ENCODE measurements at places on chromosomes 11 and 22.

GRCh38 chr11:45045683-45046471 lies 95.2 kb upstream of the TP53I11 start:
- no peak for DNase-seq

- DNase-seq = peak; percentile 22
Observed at GRCh38 chr11:120343429-120343828, 7.2 kb downstream of the ARHGEF12 start.

GRCh38 chr22:38205261-38206128 lies 3.7 kb downstream of the MAFF start:
- DNase-seq = no peak

- DNase-seq = no peak
Observed at GRCh38 chr11:9708544-9708943, 44.7 kb downstream of the SWAP70 start.

DNA sequence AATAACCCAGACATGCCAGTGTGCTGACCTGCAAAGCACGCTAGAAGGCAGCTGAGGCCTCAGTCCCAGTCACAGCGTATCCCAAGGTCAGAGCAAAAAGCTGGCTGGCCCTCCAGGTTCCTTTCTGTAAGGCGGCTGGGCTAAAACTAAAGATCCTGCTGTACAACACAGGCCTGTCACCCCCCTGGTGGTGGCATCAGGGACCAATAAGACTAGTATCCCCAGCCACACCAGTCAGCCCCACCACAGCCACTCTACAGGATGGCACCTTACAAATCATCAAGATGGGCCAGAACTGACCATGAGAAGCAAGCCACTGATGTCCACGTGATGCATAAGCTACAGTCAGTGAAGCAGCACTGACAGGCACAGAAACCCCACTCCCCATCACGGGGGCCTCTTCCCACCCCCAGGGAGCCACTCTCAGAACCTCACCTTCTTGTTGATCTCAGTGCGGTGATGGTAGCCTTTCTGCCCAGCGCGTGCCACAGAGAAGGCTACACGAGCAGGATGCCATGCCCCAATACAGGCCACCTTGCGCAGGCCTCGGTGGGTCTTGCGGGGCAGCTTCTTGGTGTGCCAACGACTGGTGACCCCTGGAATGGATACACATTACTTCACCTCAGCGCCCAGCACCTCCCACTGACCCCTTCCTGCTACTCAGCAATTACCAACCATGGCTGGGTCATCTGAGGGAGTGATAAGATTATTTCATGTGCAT lies 5.0 kb downstream of the RPL3 start:
- DNase-seq = peak; percentile 32

DNA sequence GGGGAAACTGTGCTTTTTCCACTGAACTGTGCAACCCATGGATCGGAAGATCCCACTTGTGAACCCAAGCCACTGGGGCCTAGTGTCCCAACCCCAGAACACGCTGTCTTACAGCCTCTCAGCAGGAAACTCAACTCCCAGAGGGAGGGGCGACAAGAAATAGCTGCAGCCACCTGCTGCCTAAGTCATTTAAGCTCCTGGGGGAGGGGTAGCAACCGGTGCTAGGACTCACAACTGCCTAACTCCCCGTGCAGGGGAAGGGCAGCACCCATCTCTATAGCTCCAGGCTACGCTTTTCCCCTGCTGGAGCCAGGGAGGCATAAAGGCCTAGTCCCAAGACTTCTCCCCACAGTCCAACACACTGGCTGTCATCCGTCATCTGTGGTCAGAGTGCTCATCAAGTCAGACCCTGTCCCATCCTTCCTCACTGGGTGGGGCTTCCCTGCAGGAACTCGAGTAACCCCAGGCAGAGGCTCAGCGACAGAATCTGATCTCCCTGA lies 363.0 kb downstream of the LUZP2 start:
- no peak for DNase-seq

DNA sequence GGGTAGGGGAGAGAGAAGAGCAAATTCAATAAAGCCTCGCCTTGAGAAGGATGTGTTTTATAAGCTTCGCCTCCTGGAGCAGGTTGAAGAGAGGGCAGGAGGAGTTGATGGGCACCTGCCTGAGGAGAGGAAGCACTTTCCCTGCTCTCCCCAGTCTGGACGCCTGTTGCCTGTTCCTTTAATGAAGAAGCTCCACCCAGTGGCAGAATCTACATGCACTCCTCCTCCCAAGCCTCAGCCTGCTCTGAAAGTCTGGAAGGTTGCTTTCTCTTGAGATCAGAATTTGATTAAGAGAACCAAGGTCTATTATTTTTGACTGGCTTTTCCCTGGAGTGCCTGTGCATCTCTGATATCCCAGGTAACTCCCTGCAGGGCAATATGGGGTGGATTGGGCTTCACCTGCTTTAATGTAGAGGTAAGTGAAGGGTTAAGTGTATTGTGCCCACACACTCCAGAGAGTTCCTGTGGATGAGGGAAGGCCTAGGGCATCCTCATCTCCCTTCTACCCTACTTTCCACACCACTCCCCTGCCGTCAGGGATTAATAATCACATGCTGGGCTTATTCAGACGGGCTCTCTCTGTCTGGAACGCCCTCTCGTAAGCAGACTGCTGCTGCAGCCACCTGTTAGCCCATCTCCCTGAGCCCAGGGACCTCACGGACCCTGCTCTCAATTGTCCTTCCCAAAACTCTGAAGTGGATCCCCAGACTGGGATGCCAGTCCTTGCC lies 22.3 kb downstream of the NTM start:
- DNase-seq = no peak

- peak; percentile 11 for DNase-seq
Observed at GRCh38 chr22:17471886-17472535, 91.3 kb upstream of the SLC25A18 start.

GRCh38 chr22:49181942-49182341 lies 645.7 kb downstream of the BRD1 start:
- DNase-seq = no peak

DNA sequence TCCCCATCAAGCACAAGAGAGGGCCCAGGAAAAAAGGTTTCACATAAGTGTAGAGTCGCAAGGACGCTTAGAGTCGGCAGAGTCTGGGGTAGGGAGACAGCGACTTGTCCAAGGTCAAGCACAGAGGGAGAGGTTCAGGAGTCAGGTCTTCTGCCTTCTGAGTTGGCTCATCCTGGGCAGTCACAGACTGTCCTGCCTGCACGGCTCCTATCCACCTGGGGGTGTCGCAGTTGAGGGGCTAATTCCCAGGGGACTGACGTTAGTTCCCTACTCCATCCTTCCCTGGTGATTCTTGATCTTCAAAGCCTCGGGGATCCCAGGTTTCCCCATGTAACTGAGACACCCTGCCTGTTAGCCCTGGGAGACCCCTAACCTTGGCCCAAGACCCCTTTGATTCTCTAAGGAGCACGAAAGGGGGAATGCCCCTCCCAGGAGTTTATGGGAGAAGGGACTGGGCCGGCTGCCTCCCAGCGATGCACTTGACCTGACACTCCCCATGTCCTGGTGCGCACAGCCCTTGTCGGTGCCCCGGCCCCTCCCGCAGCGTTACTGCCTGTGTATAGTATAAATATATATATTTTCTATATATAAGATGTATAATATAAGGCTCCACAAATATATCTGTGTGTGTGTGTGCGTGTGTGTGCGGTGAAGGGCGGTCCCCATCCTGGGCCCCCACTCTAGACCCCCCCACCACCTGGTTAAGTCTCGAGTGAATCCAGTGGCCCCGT lies 14.7 kb upstream of the TAB1 start:
- DNase-seq = peak; percentile 34

- no peak for DNase-seq
Observed at GRCh38 chr11:70944636-70945035, 307.7 kb downstream of the SHANK2 start.

GRCh38 chr22:44855855-44856254 lies 103.5 kb downstream of the ARHGAP8 start:
- no peak for DNase-seq

- DNase-seq = peak; percentile 60
Observed at GRCh38 chr11:114059984-114060391, 477 bp downstream of the ZBTB16 start.

DNA sequence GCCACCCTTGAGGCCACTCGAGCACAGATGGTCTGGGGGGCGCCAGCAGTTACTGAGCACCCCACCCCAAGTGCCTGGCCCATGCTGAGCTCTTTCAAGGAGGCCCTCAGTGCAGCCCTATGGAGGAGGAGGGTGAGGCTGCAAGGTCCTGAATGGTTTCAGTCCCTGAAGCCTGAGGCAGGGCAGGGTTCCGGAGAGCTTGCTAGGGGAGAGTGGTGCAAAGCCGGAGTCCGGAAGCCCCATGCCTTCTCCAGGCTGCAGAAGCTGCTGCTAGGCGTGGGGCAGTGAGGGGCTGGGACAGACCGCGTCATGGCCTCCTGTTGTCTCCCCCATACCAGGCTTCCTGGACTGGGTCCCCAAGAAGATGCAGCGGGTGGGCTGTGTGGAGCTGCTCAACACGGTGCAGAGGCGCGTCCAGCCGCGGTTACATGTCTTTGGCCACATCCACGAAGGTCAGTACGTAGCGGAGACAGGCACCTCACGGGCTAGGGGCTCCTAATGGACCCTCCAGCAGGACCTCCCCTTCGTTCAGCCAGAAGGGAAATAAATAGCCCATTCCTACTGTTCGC lies 90.6 kb downstream of the MPPED1 start:
- DNase-seq = no peak

GRCh38 chr22:38504731-38505540 lies 1.2 kb downstream of the DDX17 start:
- DNase-seq = peak; percentile 84

- DNase-seq = no peak
Observed at GRCh38 chr11:45880772-45881570, 4.5 kb upstream of the MAPK8IP1 start.

All from erythroblast (primary cell).